ENCODE measurements at places on chromosomes 7 and 10. TPM values are rescaled to one million over a fixed set of nuclear protein-coding genes. Genes with fewer than 3 reads are reported as not detected.

The SPDYE2 gene
- total RNA-seq, result not detected

DNA sequence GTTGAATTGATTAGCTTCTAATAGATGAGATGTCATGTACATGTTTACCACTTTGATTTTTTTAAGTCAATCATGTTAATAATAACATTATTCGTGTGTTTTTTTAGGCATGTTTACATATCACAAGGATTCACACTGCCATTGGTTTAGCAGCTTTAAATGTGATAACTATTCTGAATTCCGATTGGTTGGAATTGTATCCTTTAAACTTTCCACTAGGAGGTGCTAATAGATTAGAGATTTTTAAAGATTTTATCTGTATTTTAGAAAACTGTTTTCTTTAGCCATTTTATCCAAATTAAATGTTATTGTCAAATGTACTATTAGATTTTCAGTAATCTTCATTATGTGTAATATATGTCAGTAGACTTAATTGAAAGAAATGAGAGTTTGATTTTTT is 83.2 kb downstream of the HECTD2 start:
- no peaks in the 10 kb centered on the region for H3K4me1 ChIP-seq
- DNase-seq, result no peak
- no peak overlapping the region for H3K27ac ChIP-seq
- no peak overlapping the region for H3K4me3 ChIP-seq

DNA sequence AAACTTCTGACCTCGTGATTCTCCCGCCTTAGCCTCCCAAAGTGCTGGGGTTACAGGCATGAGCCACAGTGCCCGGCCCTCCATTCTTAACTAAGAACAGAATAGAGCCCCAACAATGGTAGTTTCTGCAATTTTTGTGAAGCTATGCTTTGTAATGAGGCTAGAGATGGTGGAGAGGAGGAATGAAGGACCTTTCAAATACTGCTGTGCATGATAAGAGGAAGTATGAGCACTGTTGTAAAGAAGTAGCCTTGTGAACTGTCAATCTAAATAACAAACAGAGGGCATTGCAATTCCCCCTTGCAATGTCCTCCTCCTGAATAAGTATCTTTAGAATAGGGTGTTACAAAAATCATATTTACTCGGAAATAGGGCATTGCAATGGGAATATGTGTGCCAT is 70.2 kb downstream of the EVX1 start:
- H3K4me3 ChIP-seq, result no peak overlapping the region
- DNase-seq, result no peak
- H3K4me1 ChIP-seq, result no peaks in the 10 kb centered on the region
- H3K27me3 ChIP-seq, result peaks cover 29% of the 10 kb centered on the region

The FAS gene
- total RNA-seq, result 2.9 TPM

The PAX4 gene
- total RNA-seq, result not detected

The ZNF736 gene
- total RNA-seq, result 7.4 TPM

GRCh38 chr7:14950013-14950412 is 47.5 kb upstream of the DGKB start:
- no peaks in the 10 kb centered on the region for H3K4me1 ChIP-seq
- no peak overlapping the region for H3K27ac ChIP-seq
- no peak overlapping the region for H3K4me3 ChIP-seq
- DNase-seq, result no peak
- no peaks in the 10 kb centered on the region for H3K27me3 ChIP-seq

The IRF5 gene
- total RNA-seq, result 2.7 TPM

The WDFY4 gene
- total RNA-seq, result 0.66 TPM

Data from heart right ventricle (tissue), 16 donors.